ENCODE measurements at places on chromosomes 7 and 10. TPM values are rescaled to one million over a fixed set of nuclear protein-coding genes. Genes with fewer than 3 reads are reported as not detected.

DNA sequence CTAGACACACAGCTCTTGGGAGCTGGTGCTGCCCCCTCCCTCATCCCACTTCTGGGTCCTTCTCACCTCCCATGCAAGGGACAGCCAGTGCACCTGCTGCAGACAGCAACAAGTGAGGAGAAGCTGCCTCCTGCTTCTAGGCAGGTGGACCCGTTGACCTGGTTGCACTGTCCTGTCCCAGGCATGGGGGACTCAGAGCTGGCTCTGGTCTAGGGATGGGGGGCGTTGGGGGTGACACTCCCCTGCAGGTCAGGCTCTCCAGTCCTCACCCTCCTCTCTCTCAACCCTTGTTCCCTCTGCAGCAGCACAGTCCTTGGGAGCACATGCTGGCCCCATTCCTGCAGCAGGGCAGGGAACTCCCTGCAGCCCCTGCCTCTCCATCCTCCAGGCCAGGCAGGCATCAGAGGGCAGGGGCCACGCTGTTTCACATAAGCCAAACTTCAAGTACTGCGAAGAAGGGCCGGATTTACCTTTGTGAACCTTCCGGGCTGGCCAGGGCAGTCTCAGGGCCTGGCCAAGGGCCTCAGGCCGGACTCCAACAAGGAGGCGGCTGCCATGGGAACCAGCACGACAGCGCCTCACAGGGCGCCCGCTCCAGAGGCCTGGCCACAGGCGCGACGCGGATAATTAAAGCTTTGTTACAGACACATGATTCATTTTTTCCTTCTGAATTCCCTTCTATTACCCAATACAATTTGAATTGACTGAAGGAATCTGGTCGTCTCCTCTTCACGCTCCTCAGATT lies 48.5 kb downstream of the RASGEF1A start:
- H3K4me1 ChIP-seq, result no peaks in the 10 kb centered on the region
- DNase-seq, result no peak
- H3K27ac ChIP-seq, result no peak overlapping the region
- H3K4me3 ChIP-seq, result no peak overlapping the region
- no peaks in the 10 kb centered on the region for H3K36me3 ChIP-seq

DNA sequence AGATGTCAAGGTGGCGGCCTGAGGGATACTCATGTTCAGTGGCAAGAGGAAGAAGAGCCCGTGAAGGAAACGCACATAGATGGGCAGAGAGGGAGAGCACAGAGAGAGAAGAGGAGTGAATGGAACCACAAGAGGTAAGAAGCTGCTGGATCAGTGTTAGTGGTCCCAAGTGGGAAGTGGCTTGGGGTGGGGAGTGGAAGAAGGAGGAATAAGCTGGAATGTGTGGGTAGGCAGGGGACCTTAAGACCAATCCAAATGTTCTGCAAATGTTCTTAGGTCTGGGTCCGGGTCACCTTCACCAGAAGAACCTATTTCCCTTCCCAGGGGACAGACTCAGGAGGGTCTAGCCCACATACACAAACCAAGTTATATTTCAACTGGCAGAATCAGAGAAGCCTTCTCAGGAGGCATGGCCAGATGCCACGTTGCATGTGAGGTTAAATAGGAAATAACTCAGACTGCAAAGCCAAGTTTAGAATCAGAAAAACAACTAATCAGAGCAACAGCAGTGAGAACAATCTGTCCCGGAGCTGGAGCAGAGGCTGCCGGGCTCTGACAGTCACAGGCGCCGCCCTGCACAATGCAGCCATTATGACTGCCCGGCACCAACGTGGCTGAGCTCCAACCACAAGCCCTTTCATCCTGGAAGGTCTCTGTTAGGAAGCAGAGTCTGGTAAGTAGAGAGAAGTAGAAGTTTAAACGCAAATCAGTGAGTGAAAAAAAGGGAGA lies 78.6 kb upstream of the ARMC3 start:
- H3K27me3 ChIP-seq, result no peaks in the 10 kb centered on the region
- DNase-seq, result peak; percentile 50
- no peak overlapping the region for H3K4me3 ChIP-seq
- no peaks in the 10 kb centered on the region for H3K36me3 ChIP-seq
- H3K4me1 ChIP-seq, result no peaks in the 10 kb centered on the region

DNA sequence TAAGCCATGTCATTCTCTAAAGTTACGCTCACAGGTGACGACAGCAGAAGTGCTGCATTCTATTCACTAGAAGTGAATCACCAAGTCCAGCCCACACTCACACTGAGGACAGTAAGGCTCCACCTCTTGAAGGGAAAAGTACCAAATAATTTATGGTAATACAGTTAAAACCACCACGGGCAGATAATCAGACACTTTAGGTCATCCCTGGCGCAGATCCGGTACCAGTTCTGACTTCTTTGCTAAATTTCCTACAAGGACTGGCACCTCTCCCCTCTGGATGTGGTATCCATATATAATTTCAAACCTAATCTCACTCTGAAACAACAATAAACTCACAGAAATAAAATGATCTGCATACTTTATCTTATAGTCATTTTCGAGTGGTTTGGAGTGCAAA lies 954.7 kb upstream of the GHITM start:
- no peaks in the 10 kb centered on the region for H3K27me3 ChIP-seq
- H3K36me3 ChIP-seq, result no peaks in the 10 kb centered on the region
- no peak overlapping the region for H3K4me3 ChIP-seq
- no peak overlapping the region for H3K27ac ChIP-seq
- no peak for DNase-seq

DNA sequence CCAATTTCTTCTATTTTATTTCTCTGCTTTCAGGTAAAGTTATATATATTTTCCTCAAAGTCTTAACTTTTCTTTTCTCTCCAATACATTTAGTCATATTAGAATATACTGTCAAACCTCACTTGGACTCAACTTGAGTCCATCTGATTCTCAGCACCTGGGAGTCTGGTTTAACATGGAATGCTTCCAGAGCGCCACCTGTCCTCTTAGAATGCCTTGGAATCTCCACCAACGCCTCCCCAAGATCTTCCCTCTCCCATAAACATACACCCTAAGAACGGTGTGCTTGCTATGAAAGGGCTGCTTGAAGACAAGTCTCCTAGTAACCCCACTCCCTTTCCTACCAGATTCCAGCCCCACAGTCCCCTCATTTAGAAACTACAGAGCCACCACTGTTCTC lies 229.1 kb upstream of the MKLN1 start:
- no peak overlapping the region for H3K4me3 ChIP-seq
- H3K4me1 ChIP-seq, result no peaks in the 10 kb centered on the region
- H3K27me3 ChIP-seq, result peaks cover under 1% of the 10 kb centered on the region
- no peak for DNase-seq
- no peak overlapping the region for H3K27ac ChIP-seq
- peaks cover 6% of the 10 kb centered on the region for H3K36me3 ChIP-seq

Gene SERPINE1
- total RNA-seq, result 18.6 TPM

Gene AKR1B1
- total RNA-seq, result 27.0 TPM

Gene TAS2R41
- total RNA-seq, result 0.77 TPM

Gene PANK1
- 5.9 TPM for total RNA-seq
